ENCODE measurements at places on chromosomes 7 and 10.

DNA sequence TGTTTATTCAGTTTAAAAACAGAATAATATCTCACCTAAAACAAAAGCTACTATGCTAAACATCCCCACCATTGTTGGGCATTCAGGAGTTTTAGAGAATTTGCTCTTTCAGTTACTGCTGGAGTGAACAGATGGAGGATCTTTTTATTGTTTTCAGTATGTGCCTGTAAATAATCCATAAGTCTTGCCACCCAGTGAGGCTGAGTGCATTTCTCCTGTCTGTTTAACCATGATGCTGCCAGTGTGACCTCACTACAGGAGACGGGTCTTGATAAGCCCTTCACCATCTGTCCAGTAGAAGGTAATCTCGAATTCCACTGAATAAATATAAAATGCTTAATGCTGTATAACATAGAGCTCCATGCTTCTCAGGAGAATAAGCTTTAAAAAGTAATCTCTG lies 430.9 kb downstream of the POM121L12 start:
- DNase-seq, result no peak

DNA sequence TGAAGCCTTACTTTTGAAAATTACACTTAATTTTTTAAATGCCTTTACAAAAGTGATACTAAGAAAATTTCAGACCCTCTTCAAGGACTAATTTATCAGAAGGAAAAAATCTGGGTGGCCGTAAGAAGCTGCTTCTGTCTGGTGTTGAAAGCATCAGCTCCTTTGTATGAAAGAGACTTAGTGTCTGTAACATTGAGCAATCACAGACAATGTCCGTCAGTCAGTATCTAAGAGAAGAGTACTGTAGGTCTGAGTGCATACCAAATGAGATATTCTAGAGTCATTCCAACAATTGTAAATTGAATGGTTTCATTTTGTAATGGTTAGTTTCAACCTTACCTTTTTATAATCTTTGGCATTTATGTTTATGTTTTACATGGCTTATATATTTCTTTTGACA lies 11.1 kb upstream of the MDFIC start:
- DNase-seq, result no peak

DNA sequence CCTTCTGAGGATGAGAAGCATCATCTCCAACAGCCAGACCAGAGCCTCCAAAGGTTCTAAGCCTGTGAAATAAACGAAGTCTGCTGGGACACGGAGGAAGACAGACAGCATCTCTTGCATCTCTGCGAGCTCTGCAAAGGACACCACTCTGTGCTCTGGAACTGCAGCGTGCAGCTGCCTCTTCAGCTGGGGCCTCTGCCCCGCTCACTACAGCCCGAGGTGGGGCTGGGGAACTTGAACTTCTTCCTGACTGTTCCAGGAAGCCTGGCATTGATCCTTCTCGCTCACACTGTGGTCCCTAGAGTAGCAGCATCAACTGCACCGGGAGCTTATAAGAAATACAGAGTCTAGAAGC lies 163.3 kb downstream of the USP6NL start:
- DNase-seq, result no peak

- DNase-seq, result no peak
Measured at GRCh38 chr10:45660876-45661411, 11.6 kb downstream of the ZFAND4 start.

- no peak for DNase-seq
Measured at GRCh38 chr10:35434533-35434932, 98.2 kb downstream of the CCNY start.

DNA sequence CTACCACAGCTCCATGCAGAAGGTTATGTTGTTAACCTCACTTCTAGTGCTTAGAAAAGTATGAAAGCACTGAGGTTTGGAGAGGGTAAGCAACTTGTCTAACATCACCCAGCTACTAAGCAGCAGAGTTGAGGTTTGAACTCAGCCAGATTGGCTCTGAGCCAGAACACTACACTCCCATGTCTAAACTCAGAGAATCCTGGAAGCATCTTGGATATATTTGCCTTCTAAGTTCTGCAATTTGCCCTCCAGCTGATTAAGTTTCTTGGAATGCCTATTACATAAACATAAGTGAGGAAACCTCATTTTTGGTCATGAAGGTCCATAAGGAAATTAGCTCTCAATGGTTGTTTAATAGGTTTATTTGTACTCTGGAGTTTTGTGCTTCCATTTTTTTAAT lies 78.1 kb upstream of the PHYHIPL start:
- no peak for DNase-seq

- DNase-seq, result no peak
Measured at GRCh38 chr10:26095781-26096180, 120.8 kb upstream of the GAD2 start.

- no peak for DNase-seq
Measured at GRCh38 chr7:84786073-84786472, 400.8 kb downstream of the SEMA3D start.

GRCh38 chr10:10791869-10792268 lies 225.8 kb upstream of the CELF2 start:
- DNase-seq, result no peak

- DNase-seq, result no peak
Measured at GRCh38 chr7:117446220-117446815, 19.0 kb upstream of the ASZ1 start.

GRCh38 chr7:12434012-12434642 lies 30.5 kb upstream of the VWDE start:
- DNase-seq, result no peak
